Forelimb muscle (tissue), 1 donor: ENCODE measurements at places on chromosomes 1 and 21.

DNA sequence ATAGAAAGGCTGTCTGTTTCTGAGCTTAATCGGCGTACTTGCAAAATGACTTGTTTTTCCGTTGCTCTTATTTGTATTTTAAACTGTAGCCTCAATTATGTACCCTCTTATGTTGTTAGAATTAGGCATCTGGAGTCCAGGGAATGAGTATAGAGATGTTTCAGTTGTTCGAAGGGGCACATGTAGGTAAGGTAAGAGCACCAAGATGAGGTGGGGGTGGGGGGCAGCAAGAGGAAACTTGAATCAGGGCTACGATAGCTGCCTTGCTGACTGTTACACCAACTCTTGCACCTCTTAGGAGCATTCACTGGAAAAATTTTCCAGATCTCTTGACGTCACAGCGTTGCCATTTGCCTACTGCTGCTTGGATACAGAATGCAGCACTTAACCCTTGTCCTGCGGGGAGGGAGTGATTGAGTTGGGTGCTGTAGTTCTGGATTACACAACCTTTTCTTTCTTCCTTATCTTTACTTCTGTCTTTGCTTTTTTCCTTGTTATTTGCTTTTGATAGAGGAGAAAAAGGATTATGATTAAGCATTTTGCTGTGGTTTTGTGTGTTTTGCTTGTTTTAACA lies 3.2 kb downstream of the ATP1B1 start:
- DNase-seq, result no peak

DNA sequence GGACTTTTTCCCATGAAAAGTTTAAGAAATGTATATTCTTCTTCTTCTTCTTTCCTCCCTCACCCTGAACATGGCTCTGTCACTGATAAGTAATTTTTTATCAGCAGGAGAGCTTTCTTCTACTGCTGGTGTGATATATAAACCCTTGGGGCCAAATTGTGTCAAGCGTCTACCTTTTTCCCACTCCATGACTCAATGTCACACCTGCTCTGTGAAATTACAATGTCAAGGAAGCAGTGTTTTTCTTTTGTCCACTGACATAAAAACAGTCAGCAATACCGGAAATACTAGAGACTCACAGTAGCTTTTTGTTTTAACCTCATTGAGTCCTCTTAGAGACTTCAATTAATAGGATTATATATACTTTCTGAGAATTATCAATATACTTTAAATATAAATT lies 416.2 kb upstream of the ADGRL4 start:
- no peak for DNase-seq

- DNase-seq, result no peak
Observed at GRCh38 chr1:199685369-199685768, 342.1 kb upstream of the NR5A2 start.

DNA sequence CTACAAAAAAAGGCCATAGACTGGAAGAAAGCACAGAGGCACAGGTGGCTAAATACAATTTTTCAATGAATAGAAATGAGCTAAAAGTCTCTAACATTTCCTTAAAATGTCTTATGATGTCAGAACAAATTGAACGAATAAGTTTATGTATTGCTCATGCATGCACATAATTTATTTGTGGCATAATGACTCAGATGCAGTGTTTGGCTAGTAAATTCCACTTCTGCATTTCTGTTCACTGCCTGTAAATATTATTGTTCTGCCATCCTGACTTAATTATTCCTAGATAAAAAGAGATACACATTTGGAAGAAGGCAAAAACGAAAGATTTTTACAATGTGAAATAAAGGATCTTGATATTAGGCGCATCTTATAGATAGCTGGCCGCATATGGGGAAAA lies 26.6 kb upstream of the EXO1 start:
- no peak for DNase-seq
